ENCODE measurements at places on chromosomes 7 and 10.

- no peak for DNase-seq
These were observed 26.2 kb upstream of the LMBR1 start for GRCh38 chr7:156919132-156919713.

DNA sequence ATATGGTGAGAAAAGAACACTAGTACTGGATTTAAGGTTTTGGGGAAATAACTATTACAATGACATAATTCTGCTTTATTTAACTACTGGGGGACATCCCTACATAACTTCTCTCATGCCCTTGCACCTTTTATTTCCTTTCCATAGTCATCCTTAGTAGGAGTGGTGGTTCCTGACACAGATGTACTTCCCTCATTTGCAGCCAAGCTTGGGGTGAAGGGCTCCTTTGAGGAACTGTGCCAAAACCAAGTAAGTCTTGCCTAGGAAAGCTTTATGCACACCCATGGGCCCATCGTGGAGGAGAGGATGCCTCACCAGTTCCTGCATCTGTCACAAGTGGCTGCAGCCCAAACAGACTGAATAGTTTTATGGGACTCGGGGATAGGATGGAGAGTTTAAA lies 20.6 kb downstream of the ZDHHC6 start:
- DNase-seq, result no peak

- no peak for DNase-seq
These were observed 362.3 kb downstream of the PHF14 start for GRCh38 chr7:11335947-11336346.

DNA sequence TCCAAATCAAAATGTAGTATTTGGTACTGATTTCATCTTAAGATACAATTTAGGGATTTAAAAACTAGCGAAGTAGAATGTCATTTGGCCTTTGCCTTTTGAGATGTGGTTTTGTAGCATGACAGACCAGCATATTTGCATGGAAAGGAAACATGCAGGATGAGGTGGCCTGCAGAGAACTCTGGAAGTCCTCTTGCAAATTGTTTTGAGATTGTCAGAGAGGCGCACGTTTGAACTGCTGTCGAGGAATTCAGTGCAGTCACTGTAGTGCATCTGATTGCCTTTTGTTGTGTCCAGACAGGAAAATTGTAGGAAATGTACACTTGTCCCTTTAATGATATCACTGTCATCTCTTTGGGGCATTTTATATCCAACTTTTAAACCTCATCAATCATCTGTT lies 136.7 kb downstream of the CELF2 start:
- no peak for DNase-seq

- no peak for DNase-seq
These were observed 23.5 kb upstream of the ORC5 start for GRCh38 chr7:104231054-104232046.

DNA sequence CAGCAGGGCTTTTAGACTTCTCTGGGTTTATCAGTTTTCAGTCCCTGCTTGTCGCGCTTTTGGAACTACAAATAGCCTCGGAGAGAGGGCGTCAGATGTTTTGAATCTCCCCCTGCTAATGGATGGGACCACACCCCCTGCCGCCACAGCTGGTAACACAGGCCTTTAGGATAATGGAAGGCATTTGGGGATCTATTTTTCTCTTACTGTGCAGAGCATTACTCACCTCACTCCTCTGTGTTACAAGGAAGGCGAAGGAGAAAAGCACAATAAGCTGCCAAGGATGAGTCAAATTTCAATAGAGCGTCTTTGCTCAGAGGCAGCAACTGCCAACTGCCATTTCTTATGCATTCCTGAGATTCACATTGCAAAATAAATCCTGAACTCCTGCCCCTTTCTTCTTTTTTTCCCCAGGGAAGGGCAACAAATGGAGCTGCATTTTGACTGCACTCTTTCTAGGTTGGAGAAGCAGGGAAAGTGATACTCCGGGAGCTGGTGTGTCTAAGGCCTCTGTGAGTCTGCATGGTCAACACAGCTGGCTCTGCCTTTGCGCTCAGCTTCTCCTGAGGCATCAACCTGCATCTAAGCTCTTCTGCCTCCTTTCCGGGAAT lies 31.5 kb upstream of the SMNDC1 start:
- DNase-seq, result no peak

DNA sequence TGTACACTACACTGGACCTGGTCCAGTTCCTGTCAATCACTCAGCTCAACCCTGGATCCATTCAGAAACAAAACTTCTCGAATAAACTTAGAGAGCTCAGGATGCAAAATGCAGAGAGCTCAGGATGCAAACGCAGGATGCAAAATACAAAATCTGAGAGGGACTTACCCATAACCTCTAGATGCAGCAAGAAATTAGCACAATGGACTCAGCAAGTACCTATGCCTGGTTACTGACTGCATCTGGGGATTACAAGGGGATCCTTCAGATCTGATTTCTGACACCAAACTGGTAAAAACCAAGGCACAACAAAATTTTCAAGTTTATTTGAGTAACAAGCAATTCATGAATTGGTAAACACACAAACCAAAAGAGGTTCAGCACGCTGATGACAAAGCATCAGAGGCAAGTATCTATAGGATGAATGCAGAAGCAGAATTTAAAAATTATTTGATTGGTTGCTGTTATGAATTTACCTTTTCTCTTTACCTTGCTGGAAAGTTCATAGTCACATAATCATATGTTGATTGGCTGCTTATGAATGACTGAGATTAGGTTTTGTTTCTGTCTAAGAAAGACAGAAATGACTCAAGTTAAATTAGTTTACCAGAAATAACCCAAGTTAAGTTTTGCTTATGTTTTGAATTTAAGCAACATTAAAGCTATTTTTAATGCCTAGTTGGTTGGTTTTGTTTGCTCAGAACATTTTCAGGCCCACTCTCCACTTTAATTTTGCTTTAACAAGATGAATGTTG lies 11.4 kb downstream of the GIMAP6 start:
- no peak for DNase-seq

Data from activated naive CD8-positive, alpha-beta T cell treated with anti-CD3 and anti-CD28 coated beads, Interleukin-2, amount 50 U/mL, for 16 hours (primary cell).